ENCODE measurements at places on chromosomes 2 and 18.

DNA sequence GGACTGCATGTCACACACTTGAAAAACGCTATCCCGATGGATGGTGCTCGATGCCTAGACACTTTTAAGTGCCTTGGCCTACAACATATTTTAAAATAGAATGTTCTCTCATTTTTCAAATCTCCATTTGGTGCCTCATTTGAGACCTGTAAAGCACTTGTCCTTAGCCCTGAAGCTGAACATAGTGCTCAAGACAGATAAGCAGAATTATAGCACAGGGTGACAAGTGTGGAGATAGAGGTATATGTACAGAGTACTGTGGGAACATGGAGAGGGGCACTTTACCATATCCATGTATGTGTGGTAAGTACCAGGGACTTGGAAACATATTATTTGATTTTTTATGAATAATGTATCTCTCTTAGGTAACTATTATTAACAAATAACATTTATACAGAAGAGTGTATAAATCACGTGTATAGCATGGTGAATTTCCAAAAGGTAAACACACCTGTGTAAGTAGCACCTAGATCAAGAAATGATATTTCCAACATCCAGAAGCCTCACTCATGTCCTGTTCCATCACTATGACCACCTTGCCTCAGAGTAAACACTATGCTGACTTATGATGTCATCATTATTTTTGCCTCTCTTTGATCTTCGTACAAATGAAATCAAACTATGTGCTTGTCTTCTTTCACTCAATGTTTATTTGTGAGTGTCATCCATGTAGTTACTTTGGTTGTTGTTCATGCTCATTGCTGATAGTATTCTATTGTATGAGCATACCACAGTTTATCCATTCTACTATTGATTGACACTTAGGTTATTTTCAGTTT is 103.6 kb downstream of the BABAM2 start:
- no peak for DNase-seq

GRCh38 chr2:178250429-178250828 is 56.1 kb downstream of the OSBPL6 start:
- DNase-seq: no peak

DNA sequence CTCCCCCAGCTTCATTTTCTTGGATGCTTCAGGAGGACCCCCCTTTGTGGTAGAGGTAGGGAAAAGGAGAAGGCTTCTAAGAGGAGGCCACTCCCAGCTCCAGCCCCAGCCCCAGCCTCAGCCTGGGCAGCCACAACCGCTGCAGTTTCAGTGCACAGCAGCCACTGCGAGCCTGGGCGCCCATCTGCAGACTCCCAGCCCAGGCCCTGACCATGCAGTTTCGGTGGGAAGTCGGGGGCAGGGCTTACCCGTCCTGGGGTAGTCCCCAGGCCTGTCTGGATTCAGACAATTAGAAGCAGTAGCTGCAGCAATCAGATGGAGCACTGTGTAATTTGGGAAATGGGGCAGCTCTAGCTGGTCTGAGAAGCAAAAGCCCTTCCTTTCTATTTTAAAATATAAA is 28.6 kb downstream of the ITM2C start:
- DNase-seq: no peak

DNA sequence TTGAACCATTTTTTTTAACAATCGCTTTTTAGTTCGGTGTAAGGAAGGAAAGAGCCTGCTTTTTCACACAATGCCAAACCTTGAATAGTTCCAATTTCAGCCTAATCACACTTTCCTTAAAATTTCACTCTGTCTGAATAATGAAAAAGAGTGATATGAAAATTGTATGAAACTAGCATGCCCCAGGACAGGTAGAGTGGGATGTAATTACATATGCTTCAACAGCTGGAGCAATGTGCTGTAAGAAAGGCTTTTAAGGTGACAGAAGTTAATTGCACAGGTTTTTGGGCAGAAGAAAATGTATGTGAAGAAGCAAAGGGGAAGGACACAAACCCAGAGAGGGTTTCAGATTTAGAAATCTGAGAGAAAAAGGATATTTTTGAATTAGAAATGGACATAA is 184.0 kb downstream of the DSC3 start:
- DNase-seq: no peak

- DNase-seq: no peak
These were observed 505.4 kb downstream of the BCL11A start for GRCh38 chr2:60047944-60048525.

DNA sequence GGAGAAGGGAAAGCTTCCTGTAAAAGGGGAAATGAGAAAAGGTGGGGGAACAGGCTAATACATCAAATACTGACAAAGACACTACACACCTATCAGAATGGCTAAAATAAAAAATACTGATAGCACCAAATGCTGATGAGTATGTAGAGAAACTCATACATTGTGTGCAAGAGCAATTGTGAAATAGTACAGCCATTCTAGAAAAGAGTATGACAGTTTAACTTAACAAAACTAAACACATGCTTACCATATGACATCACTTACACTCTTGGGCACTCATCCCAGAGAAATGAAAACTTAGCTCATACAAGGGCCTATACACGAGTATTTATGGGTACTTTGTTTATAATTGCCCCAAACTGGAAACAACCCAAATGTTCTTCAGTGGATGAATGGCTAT is 53.4 kb downstream of the ZNF638 start:
- no peak for DNase-seq

DNA sequence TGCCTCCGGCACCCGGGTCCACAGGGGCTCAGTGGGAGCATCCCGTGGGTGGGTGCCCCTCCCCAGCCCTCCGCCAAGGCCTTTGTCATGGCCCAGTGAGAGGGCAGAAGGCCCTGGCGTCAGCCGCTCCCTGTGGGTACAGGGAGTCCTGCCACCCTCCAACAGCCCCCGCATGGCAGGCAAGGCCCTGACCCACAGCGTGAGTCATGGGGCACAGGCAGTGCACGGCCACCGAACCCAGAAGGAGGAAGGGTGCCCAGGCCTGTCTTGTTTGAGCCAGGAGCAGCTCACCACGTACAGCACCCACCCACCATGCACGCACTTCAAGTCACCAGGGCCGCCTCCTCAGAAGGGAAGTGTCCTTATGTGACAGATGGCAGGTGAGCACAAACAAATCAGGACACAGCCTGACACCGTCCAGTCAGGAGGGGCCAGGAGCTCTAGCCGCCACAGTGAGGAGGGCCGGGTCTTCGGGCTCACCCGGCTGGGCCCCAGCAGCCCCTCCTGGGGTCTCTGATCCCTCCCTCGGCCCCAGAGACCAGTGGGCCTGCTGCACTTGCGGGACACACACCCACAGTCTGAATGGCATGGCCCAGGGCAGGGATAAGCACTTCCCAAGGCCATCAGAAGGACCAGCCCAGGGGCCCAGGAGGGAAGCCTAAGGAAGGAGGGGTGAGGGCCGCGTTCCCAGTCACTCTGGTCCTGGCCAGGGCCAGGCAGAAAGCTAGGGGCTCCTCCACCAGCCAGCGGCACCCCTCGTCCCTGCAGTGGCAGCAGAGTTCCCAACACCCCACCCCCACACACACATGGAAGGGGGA is 25.8 kb downstream of the BIN1 start:
- DNase-seq: no peak

- DNase-seq: no peak
These were observed 79.1 kb upstream of the ZFP36L2 start for GRCh38 chr2:43305517-43305916.

DNA sequence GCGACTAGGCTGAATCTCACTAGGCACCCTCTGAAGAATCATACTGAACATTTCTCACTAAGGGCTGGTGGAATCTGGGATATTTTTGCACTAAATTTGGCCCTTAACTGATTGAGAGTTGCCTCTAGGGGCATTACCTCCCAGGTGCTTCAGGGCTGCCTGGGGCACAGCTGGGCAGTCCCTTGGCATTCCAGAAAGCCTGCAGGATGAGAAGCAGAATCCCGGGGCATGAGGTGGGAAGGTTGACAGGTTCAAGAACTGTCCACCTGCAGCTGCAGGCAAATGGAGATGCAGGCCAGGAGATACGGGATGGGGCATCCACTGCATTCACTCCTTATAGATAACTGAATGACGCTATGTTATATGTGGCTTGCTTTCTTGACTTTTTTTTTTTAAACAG is 7.4 kb downstream of the RESP18 start:
- no peak for DNase-seq

DNA sequence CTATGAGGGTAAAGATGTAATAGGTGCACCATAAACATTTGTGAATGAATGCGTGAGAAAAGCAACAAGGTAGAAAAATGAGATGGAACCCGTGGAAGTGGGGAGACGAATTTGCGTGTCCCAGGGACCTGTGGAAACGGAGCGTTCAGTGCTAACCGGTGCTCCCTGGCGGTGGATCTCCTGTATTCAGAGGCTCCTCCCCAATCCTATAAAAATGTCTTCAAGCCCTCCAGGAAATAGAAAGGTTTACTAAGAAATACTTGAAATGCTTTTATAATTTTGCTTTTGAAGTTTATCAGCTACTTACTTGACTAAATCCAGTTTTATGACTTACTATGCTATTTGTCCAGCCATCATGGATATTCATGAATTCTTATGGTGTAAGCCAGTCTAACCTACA is 62.8 kb upstream of the RBM44 start:
- no peak for DNase-seq

DNA sequence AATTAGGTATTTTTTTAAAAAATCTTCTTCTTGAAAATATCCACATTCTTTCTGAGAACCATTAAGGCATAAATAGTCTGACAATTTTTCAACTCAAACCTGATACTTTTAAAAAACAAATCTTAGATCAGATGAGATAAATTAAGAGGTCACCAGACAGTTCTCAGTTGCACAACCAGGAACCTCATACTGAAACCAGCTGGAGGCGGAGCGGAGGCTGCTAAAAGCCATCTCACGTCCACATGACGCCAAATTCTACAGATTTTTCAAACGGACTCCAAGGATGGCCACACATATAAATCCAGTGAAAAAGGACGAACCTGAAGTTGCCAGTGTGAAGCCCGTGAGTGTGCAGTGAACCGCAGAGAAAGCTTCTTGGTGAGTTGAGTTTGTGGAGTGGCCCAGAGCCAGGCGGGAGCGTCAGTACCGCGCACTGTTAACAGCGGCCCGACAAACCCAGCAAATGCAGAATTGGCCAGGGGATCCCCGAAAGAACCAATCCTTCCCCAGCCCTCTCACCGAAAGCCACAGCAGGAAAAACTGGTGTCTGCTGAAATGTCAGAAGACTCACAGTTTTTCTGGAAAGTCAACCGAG is 53.1 kb upstream of the BBS5 start:
- no peak for DNase-seq

GRCh38 chr18:58867281-58867961 is 2.7 kb downstream of the ZNF532 start:
- no peak for DNase-seq

DNA sequence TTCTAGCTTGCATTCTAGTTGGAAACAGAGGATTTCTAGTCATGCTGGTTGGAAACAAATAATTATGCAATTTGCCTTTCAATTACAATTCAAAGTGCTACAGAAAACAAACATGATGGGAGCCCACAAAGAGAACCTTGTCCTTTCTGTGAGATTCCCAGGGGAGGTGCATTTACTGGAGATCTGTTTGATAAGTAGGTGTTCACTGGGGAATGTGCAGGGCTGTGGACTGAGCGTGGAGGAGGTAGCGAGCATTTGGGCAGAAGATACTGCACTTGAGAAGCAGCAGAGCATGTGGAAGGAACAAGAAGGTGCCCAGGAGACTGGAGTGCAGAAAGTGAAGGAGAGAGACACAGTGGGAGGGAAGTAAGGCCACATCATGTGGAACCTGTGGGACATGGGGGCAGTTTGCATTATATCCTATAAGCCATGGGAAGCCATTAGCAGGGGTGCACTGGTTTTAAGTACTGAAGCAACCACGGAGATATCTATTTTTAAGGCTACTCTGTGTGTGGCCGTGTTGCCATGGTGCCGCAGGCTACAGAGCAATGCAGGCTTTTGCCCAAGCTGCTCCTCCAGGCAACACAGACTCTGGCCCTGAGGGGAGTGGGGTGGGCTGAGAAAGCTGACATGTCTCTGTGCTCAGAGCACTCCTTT is 154.0 kb downstream of the ANTXR1 start:
- DNase-seq: no peak

- no peak for DNase-seq
These were observed 1.6 kb downstream of the IRS1 start for GRCh38 chr2:226797989-226798421.

DNA sequence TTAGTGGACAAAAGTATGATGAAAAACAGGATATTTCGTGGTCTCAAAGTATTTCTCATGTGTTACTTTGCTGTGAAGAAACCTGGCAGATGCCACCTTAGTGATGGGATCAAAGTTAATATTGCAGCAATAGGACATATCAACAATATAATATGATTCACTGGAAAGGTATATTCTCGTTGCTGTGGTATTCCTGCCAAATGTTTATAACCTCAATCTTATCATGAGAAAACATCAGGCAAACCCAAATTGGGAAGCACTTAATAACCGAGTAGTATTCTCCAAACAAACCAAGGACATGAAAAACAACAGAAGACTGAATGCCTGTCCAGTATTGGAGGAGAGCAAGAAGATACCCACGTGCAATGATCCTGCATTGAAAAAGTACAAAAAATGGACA is 302.6 kb upstream of the MC4R start:
- no peak for DNase-seq

DNA sequence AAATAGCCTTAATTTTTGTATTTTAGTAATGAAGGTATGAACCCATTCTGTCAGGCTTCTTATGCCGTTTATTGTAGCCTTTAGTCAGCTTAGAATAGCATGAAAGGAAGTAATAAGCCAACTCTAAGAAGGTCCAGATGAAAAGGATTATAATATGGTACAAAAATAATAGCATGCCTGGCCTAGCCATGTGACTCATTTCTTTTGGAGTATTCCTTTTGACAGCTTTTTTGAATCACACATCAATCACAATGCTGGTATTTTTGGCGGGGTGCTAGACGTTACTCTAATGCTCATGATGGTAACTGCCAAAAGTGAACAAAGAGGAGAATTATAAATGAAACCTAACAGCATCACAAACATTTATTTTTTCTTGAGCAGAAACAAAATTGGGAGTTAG is 19.9 kb downstream of the FMNL2 start:
- DNase-seq: no peak

DNA sequence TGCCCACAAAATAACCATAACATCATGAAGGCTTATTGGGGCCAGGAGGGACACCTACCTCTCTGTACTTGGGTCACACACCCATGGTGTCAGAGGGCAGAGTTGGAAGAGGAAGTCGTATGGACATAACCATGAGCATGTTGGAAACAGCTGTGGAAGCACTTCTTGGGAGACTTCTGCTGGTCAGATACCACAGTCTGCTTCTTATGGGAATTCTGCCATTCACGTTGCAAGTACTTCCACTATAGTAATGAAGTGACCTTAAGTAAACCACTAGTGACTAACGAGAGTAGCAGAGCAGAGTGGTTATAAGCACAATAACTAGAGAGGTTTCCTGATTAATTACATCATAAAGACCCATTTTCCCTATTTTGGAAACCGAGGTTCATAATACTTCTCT is 61.1 kb upstream of the TFPI start:
- DNase-seq: no peak

- DNase-seq: no peak
These were observed 152.6 kb downstream of the GULP1 start for GRCh38 chr2:188444106-188444835.

Data from stimulated activated CD4-positive, alpha-beta T cell treated with anti-CD3 and anti-CD28 coated beads, Interleukin-1b, Interleukin-23, amount 100 ng/mL, for 1 hour (primary cell).